ENCODE measurements at places on chromosomes 12 and 14. TPM values are rescaled to one million over a fixed set of nuclear protein-coding genes. Genes with fewer than 3 reads are reported as not detected.
A peak's percentile ranks its signal among the peaks of the same experiment; 100 is the strongest.

DNA sequence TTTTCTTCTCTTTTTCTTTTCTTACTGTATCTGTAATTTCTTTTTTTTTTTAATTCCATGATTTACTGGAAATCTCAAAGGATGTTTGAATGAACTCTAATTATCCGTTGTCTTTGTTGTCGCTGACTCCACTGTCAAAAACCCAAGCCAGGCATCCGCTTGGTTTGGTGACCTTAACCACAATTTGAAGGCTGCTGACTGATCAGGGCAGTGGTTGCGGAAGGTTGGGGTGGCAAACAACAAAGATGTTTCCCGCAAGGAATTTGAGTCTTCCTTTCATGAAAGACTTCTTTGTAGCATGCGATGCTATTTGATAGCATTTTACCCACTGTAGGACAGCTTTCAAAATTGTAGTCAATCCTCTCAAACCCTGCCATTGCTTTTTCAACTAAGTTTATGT, 1013.8 kb downstream of the DIO2 start:
- no peak overlapping the region for H3K27ac ChIP-seq
- H3K4me3 ChIP-seq: no peak overlapping the region
- no peaks in the 10 kb centered on the region for H3K36me3 ChIP-seq
- DNase-seq: no peak
- no peaks in the 10 kb centered on the region for H3K4me1 ChIP-seq

DNA sequence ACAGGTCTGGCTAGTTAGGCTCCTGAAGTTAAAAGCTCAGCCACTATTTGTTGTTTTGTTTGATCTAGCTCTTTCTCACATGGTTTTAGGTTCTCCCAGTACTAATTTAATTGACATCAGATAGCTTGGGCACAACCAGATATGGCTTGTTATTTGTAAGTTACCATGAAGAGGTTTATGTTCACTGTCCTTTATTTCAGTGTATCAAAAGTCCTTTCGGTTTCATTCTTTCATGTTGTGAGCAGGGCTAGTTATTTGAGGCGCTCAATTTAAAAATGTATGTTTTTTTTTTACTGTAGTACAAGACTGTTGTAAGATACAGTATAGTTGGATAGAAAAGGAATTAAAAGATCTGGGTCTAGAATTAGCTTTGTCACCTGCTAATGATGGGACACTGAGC, 7.0 kb downstream of the GPX2 start:
- DNase-seq: no peak
- H3K27me3 ChIP-seq: no peaks in the 10 kb centered on the region
- peaks cover 19% of the 10 kb centered on the region for H3K36me3 ChIP-seq

GDF3 gene
- not detected for total RNA-seq

DNA sequence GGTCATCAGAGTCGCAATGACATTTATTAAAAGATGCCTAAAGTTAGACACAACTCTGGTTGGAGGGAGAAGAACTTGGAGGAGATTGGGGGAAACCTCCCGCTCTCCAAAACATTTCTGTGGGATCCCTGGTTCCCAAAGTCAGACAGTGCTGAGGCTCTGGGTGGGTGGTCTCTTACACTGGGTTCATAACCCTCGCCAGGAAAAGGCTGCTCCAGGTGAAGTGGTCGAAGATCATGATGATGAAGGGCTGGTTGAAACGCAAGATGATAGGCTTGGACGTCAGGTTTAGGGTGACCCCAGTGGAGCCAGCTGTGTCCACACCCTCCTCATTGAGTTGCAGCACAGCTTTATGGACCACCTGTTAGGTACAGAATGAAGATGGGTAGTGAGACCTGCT, 11.2 kb upstream of the SERPINA10 start:
- no peaks in the 10 kb centered on the region for H3K36me3 ChIP-seq
- H3K27me3 ChIP-seq: no peaks in the 10 kb centered on the region
- no peak overlapping the region for H3K4me3 ChIP-seq
- no peak for DNase-seq
- no peaks in the 10 kb centered on the region for H3K4me1 ChIP-seq

- H3K4me1 ChIP-seq: no peaks in the 10 kb centered on the region
- H3K27me3 ChIP-seq: no peaks in the 10 kb centered on the region
- no peak for DNase-seq
- no peaks in the 10 kb centered on the region for H3K36me3 ChIP-seq
Measured at GRCh38 chr14:77790566-77791224, 9.2 kb upstream of the ADCK1 start.

LMNTD1 gene
- total RNA-seq: not detected

REP15 gene
- total RNA-seq: 0.92 TPM

- no peaks in the 10 kb centered on the region for H3K36me3 ChIP-seq
- no peak for DNase-seq
- no peak overlapping the region for H3K4me3 ChIP-seq
- no peak overlapping the region for H3K27ac ChIP-seq
Measured at GRCh38 chr12:49962861-49963765, 1.4 kb downstream of the AQP5 start.

DNA sequence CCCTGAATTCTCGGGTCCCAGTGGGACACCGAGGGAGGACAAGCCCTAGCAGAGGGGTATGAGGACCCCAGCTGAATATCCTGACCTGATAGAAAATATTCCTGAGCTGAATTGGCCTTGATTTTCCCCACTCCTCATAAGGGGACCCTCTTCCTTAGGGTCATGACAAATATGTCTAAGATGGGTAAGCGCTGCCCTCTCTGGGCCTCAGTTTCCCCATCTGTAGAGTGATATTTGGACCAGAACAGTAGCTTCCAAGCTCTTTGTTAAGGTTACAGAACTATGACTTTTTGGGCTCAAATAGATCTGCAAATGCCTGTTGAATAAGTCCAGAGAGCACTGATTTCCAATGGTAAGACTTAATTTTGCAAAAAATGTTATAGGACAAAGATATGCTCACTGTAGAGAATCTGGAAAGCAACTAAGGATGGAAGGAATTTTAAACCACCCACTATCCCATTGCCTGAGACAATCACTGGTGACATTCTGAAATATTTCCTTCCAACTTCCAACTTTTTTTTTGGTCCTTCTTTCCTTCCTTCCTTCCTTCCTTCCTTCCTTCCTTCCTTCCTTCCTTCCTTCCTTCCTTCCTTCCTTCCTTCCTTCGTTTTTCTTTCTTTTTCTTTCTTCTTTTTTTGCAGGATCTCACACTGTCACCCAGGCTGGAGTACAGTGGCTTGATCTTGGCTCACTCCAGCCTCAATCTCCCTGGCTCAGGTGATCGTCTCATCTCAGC, 32.0 kb downstream of the MYL2 start:
- H3K36me3 ChIP-seq: no peaks in the 10 kb centered on the region
- H3K4me1 ChIP-seq: no peaks in the 10 kb centered on the region
- H3K4me3 ChIP-seq: no peak overlapping the region
- no peak overlapping the region for H3K27ac ChIP-seq

GRCh38 chr12:74264692-74265091, 272.9 kb upstream of the ATXN7L3B start:
- H3K27ac ChIP-seq: no peak overlapping the region
- H3K27me3 ChIP-seq: no peaks in the 10 kb centered on the region
- H3K4me1 ChIP-seq: no peaks in the 10 kb centered on the region
- H3K4me3 ChIP-seq: no peak overlapping the region

DNA sequence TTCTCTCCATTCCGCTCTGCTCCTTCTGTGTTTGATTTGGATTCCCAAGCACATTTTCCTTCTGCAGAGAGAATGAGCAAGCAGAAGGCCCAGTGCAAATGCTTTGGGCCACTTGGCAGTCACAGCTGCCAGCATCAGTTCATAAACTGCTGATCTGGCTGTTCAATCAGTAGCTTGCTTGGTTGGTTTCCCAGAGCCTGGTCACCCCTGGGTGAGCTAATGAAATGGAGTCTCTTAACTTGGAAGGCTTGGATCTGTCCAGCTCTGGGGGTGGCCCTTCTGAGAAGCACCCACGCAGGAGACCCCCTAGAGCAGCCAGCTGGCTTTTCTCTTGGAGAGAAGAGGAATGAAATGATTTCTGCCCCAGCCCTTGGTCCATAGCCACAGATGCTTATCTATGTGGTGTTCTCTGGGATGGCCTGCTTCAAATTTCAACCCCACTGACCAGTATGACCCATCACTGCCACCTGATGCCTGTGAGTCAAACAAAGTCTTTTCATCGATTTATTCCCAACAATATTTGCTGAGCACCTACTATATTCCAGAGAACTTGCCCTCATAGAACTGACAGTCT, 30.3 kb downstream of the FAIM2 start:
- no peak overlapping the region for H3K27ac ChIP-seq
- H3K4me1 ChIP-seq: peaks cover 6% of the 10 kb centered on the region
- H3K36me3 ChIP-seq: no peaks in the 10 kb centered on the region

TSPAN11 gene
- 0.05 TPM for total RNA-seq

KRT2 gene
- not detected for total RNA-seq

KIF26A gene
- total RNA-seq: 1.4 TPM

- DNase-seq: peak; percentile 5
- H3K27me3 ChIP-seq: no peaks in the 10 kb centered on the region
- peaks cover 11% of the 10 kb centered on the region for H3K4me1 ChIP-seq
- peak within 1 kb of the TSS; percentile 83 for H3K4me3 ChIP-seq
- H3K27ac ChIP-seq: peak within 1 kb of the TSS; percentile 94
- H3K36me3 ChIP-seq: no peaks in the 10 kb centered on the region
Measured at GRCh38 chr14:32201816-32202490, at the start of gene RNU6-7. TSS of gene RNU6-7 (plus strand) at chr14:32202045.

PRIM1 gene
- 5.9 TPM for total RNA-seq

GRCh38 chr12:31119192-31119802, 45.6 kb downstream of the DDX11 start:
- DNase-seq: no peak
- peak overlapping the region; percentile 19 for H3K4me3 ChIP-seq
- no peaks in the 10 kb centered on the region for H3K4me1 ChIP-seq
- peaks cover 20% of the 10 kb centered on the region for H3K27me3 ChIP-seq

BEGAIN gene
- total RNA-seq: 0.26 TPM

DNA sequence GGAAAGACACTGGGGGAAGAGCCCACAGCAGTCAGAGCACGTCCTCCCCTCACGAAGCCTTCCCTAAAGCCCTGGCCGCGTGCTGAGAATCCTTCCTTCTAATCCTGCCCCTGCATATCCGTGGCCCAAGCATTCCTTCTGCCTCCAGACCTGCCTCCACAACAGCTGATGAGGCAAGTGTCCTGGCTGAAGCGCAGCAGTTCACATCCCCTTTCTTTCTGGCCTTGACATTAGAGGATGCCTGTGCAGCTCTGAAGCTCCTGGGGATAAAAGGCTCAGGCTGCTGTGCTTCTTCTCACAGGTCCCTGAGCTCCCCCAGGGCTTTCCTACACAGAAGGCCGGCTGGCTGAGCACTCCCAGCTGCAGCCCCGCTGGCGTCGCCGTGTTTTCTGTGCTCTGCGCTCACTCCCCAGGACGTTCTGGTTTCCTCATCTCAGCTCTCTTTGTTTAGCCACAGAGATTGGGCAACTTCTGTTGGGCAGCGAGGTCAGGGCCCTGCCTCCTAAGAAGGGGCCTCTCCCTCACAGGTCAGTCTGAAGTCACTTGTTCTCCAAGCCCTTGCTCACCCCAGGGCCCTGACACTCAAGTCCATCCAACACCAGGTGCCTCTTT, 45.8 kb downstream of the NINJ2 start:
- no peaks in the 10 kb centered on the region for H3K27me3 ChIP-seq
- H3K4me1 ChIP-seq: peaks cover 67% of the 10 kb centered on the region
- DNase-seq: peak; percentile 36
- no peaks in the 10 kb centered on the region for H3K36me3 ChIP-seq
- H3K27ac ChIP-seq: peak overlapping the region; percentile 98

DNA sequence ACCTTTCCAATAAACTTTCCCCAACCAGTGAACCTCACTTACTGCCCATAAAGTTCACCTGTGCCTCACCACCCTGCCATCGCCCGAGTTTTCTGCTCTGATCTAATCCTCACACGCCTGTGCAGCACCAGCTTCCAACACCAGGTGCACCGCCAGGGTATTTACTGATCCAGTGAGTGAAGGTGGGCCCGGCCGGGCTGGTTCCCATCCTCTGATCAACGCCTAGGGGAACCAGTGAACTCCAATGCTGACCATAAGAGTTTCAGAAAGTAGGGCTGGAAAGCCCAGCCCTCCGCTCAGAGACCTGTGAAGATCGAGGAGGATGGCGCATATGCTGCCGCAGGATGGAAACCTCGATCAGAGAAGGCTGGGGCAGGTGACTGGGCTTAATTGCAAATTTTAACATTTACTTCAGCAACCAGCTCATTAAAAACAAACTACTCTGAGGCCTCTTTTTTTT, 685 bp upstream of the MYL6B start:
- peaks cover 28% of the 10 kb centered on the region for H3K4me1 ChIP-seq
- H3K36me3 ChIP-seq: no peaks in the 10 kb centered on the region
- peak; percentile 23 for DNase-seq
- peak overlapping the region; percentile 96 for H3K27ac ChIP-seq

CPSF6 gene
- total RNA-seq: 18.7 TPM

TAS2R9 gene
- not detected for total RNA-seq

- H3K27ac ChIP-seq: no peak overlapping the region
- H3K27me3 ChIP-seq: no peaks in the 10 kb centered on the region
- H3K4me3 ChIP-seq: no peak overlapping the region
- no peaks in the 10 kb centered on the region for H3K4me1 ChIP-seq
Measured at GRCh38 chr14:38302966-38303365, 47.1 kb upstream of the CLEC14A start.

DNA sequence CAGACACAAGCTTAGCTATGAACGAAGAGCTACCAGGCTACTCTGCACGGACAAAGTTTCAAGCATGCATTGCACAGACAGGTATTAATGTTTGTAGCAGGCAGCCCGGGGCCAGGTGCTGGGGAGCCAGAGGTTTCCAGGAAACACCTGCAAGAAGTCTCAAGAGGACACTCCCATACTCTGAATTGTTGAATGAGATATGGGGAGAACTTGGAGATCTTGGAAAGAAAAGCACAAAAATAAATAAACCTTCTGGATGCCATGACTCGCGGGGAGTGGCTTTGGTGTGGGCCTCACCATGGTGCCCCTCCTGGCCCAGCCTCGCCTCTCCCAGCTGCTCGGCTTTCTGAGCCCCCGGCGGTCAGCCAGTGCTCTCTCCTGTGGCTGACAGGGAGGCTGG, 186.8 kb downstream of the TTC7B start:
- no peak for DNase-seq
- peak overlapping the region; percentile 95 for H3K27ac ChIP-seq
- no peaks in the 10 kb centered on the region for H3K27me3 ChIP-seq
- peaks cover 66% of the 10 kb centered on the region for H3K4me1 ChIP-seq
- H3K36me3 ChIP-seq: no peaks in the 10 kb centered on the region

PSMC6 gene
- total RNA-seq: 191 TPM

GRCh38 chr12:6791931-6792520, 2.7 kb downstream of the CD4 start:
- no peaks in the 10 kb centered on the region for H3K4me1 ChIP-seq
- H3K27ac ChIP-seq: no peak overlapping the region
- H3K4me3 ChIP-seq: no peak overlapping the region
- no peaks in the 10 kb centered on the region for H3K36me3 ChIP-seq

TCL1B gene
- not detected for total RNA-seq

MYF5 gene
- total RNA-seq: 1.7 TPM
